NCI-H510A treated with DMSO at 0.1 percent for 48 hours (cell line): ENCODE measurements at places on chromosomes 1 and 21.
A peak's percentile ranks its signal among the peaks of the same experiment; 100 is the strongest.

- DNase-seq: no peak
Observed at GRCh38 chr1:211126622-211127021, 7.3 kb downstream of the KCNH1 start.

GRCh38 chr1:186473047-186473446, 12.1 kb upstream of the PDC start:
- no peak for DNase-seq

GRCh38 chr1:13881385-13882088, 181.5 kb downstream of the PRDM2 start:
- DNase-seq: no peak

GRCh38 chr1:201535046-201535918, 3.6 kb upstream of the NAV1 start:
- DNase-seq: peak; percentile 13

GRCh38 chr1:27481994-27482620, 7.9 kb downstream of the WASF2 start:
- DNase-seq: no peak

DNA sequence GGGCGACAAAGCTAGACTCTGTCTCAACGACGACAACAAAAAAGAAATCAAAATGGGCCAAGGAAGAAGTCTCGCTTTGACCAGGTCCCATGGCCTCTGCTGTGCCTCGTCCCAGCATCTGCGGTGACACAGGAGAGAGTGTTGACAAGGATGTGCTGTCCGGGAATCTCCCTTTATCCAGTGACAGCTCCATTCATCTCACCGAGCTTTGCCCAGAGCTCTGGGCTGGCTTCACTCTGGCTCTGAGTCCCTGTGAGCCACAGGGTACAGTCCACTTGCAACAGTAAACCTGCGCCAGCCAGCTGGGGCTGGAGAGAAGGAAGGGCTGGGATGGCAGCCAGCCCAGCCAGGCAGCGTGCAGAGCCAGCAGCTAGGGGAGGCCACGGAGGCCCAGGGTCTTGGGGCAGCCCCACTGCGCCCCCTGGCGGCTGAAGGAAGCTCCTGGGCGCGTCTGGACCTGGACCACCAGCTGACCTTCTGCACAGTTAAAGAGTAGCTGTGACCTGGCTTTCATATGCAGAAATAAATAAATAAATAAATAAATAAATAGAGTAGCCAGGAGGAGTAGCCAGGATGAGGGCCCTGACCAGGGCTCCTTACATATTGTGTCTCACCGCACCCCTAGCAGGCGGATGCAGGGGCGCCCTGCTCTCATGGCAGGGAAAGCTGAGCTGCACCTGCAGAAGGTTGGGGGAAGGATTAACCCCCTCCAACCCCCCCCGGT, 29.7 kb downstream of the ENO1 start:
- peak; percentile 100 for DNase-seq

DNA sequence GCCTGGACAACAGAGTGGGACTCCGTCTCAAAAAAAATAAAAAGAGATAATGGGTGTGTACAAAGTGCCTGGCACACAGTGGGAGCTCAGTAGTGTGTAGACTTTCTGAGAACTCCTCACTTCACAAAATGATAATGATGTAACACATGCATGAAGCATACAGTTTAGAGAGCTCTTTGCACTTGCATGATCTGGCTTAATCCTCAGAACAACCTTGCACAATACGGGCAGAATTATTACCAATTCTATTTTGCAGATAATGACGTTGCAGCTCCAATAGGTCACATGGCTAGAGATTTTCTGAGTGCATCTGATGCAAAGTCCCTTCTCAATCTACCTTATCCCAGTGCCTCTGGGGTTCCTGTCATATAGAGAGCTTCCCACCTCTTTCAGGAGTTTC, 71.4 kb downstream of the CD247 start:
- DNase-seq: no peak

- DNase-seq: peak; percentile 40
Observed at GRCh38 chr1:183580281-183580682, 10.0 kb downstream of the NCF2 start.

DNA sequence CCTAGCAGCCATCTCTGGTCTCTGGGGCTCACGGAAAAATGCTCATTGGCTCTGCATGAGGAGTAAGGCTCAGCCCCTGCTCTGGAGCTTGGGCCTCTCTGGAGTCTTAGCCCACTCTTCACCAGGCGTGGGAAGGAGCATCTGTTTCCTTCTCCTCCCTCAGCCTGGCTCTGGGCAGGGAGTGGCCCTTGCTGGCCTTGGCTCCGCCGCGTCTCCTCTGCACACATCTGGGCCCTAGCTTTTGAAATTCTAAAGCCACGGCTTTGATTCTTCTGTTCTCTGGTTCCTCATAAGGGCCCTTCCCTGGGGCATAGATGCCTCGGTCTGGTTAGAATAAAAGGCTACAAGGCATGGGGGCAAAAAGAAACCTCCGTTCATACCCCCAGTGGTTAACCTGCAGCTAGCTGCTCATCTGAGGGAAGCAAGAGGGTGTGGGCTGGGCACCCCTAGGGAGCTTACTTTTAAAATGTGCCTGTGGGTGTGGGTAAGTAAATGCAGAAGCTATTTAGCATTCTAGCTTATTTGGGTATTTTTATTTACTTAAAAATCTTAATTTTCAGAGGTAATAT, 145.6 kb downstream of the CAMTA1 start:
- no peak for DNase-seq

DNA sequence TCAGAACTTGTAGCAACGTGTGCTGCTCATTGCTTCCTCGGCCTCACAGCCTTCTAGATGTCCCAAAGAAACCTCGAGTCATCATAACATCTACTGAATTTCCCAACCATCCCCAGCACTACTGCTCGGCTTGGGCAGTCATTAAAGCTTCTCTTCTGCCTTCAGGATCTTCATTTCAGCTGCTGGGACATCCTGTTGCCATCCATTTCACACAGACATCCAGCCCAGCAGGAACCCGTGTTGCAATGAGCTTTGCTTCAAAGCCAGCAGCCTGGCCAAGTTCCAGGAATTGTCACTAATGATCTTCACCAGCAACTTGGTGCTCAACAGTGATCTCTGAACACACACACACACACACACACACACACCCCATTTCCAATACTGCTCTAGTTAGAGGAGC, 18.5 kb downstream of the WLS start:
- DNase-seq: peak; percentile 84

DNA sequence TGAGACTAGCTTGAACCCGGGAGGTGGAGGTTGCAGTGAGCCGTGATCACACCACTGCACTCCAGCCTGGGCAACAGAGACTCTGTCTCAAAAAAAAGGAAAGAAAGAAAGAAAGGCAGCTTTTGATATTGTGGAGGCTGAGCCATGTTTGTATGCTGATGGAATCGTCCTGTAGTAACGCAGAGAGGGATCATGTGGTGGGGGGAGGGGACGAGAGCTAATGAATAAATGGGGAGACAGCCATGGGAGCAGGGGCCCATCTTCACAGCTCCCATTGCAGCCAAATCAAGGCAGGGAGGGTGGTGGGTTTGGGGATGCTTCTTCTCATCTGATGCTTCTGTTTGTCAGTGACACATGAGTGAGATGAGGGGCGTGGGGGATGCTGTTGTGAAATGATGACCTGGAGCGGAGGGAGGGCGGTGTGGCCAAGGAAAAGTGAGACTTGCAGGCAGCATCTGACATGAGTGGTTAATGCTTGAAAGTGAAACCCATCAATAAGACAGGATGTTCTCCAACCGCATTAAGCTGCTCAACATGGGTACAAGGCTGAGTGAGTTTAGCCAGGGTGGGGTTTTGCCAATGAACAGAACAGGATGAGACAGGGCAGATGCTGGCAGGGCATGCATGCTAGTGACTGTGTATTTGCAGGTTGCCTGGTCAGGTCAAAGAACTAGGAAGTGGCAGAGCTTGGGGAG, 16.7 kb downstream of the SPATA21 start:
- DNase-seq: no peak

DNA sequence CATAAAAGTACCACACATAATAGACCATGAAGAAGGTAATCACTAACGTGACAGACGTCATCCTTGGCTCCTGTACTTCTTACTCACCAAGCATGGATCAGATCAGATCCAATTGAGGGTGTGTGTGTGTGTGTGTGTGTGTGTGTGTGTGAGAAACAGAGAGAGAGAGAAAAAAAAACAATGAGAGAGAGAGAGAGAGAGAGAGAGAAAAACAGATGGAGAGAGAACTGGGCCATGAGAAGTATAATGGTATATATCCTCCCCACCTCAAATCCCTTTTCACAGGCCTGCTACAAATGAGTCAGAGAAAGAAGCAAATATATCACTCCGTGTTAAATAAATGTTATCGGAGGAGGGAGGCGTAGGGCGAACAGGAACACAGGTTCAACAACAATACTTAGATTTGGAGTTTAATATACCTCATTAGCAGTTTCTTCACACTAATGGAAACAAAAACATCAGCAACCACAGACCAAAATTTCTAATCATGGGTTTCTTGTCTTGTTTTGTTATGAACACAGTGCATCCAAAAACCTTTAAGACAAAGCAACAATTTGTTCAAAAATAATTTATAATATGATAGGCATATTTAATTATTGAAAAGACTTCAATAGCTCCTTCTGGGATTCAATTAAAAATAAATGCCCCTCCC, 45.3 kb downstream of the TIAM1 start:
- DNase-seq: no peak

- DNase-seq: no peak
Observed at GRCh38 chr1:170538687-170539086, 6.7 kb downstream of the GORAB start.
